Activated CD4-positive, alpha-beta T cell treated with anti-CD3 and anti-CD28 coated beads, Interleukin-2, amount 50 U/mL, for 16 hours (primary cell): ENCODE measurements at places on chromosomes 5 and 9.

DNA sequence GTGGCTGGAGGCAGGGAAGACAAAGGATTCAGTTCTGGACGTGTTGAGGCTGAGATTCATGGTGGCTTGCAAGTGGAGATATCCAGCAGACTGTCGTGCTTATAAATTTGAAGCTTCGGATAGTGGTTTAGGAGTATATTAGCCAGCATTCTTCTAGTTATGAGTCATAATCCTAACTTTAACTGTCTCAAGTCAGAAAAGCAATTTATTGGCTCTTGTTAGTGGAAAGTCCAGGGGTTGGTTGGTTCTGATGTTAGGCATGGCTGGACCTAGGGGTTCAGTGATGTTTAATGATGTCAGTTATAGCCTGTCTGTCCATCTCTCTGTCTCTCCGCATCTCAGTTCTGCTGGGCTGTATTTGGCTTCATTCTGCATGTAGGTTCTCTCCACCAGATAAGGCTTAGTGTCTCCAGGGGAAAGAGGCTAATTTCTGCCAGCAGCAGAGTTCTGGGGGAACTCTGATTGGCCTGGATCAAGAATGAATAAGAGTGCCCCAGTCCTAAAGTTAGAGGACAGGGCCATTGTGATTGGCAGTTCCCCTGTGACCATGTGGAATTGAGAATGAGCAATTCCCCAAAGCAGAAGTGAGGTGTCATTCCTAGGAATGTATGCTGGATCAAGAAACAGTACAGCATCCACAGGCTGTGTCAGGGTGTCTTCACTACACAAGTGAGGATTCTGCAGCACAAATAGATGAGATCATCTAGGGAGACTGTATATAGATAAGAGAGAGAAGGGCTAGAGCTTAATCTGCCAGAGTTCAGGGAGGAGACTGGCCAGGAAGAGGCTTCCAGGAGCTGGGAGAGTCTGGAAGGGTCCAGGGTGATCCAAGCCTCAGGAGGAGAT lies 72.9 kb upstream of the SHB start:
- DNase-seq: no peak

GRCh38 chr5:88722546-88723073 lies 160.4 kb downstream of the MEF2C start:
- DNase-seq: no peak

DNA sequence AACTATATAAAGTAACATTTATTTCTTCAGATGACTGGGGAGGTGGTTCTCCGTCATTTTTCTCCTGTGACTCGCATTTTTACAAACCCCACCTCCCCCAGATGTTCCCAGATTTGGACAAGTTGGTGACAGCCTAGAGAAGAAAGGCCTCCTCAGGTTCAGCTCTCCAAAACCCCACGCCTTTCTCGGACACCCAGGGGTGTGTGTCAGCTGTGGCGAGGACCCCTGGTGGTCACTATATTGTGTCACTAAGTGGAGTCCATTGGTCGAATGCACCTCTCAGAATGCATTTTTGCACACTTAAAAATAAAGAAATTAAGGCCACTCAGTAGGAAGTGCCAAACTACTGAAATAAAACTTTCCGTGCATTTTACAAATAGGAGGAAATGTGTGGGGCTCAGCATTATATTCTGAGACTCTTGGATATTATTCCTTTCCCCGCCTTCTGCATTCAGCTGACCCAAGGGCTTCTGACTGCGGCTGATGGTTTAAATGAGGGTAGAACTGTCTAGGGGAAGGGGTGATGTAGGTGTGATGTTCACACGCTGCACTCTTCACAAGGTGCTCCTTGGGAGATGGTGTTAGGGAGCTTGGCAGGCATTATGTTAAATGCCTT lies 47.6 kb downstream of the ACO1 start:
- DNase-seq: peak; percentile 23

DNA sequence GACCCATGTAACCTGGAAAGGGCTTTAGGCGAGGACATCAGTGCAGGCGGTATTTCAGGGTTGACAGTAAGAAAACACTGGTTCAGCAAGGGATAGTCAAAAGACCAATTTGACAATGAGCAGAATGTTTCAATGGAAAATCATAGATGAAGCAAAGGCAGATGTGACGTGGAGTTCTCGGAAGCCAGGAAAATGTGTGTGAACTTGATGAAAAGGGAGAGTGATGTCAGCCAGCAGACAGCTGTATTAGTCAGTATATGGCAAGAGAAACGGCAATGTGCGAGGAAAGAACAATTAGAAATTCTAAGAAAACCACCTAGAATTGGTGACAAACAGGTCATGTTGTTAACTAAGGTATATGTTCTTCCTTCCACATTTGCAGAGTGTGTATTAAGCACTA lies 503.9 kb upstream of the DAB2 start:
- no peak for DNase-seq

- no peak for DNase-seq
Measured at GRCh38 chr9:14780251-14780650, 57.7 kb upstream of the CER1 start.

DNA sequence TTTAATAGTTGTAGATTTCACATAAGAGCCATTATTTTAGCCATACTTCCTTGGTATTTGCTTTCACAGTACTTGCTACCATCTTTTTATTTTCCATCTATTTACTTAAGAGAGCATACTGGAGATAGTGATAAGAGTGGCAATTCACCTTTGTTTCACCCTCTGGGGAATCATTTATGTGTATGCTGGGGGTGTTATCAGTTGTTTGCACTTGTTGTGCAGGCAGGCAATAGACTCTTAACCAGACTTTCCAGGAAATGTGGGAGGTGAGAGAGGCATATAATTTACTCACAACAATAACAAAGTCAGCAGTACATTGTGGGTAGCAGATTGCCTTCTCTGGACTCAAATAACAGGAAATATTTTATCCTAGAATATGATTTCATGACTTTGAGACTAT lies 1018.3 kb downstream of the CDH12 start:
- DNase-seq: no peak

- no peak for DNase-seq
Measured at GRCh38 chr5:131214609-131215227, 44.0 kb downstream of the LYRM7 start.

DNA sequence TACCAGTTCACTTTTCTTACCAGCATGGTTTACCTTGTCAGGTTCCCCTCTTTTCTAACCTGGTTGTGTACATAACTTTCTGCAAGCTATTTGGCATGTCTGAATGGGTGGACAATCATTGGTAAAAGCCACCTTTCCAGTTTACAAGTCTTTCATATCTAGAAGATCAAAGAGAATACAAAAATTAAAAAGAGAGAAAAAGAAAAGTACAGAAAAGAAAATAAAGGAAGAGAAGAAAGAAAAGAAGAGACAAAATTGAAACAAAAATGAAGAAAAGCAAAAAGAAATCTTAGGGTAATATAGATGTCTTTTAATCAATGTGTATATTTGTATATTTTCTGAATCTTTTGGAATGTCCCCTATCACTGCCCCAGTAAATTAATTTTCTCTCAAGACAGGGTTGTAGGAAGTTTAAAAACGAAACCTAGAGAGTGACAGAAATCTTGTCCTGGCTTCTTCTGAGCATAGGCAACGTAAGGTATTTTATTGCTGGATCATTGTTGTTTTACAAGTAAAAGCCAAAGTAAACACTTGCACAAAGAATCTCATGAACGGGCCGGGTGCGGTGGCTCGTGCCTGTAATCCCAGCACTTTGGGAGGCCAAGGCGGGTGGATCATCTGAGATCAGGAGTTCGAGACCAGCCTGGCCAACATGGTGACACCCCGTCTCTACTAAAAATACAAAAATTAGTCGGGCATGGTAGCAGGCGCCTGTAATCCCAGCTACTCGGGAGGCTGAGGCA lies 98.7 kb upstream of the IFNE start:
- no peak for DNase-seq

DNA sequence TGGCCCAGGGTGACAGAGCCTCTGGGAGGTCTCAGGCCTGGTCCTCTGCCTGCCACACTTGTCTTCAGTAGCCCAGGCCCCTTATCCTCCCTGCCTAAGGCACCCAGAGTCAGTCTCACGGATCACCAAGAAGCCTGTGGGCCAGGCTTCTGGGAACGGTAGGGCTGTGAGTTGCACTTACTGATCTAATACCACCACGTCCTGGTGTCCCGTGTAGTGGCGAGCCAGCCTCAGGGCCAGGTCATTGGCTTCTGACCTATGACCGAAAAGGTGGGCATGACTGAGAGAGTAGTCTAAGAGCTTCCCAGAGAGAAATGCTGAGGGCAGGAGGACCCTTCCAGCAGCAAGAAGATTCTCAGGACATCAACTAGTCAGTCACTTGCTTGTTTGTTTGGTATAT lies 7.4 kb downstream of the PHYKPL start:
- DNase-seq: no peak

GRCh38 chr5:138722544-138723177 lies 30.6 kb upstream of the CTNNA1 start:
- DNase-seq: no peak

GRCh38 chr5:59107692-59108091 lies 524.8 kb downstream of the RAB3C start:
- DNase-seq: no peak

GRCh38 chr5:99076723-99077640 lies 148.2 kb upstream of the CHD1 start:
- DNase-seq: no peak

GRCh38 chr9:121883281-121884056 lies 209.6 kb downstream of the TTLL11 start:
- DNase-seq: peak; percentile 10

DNA sequence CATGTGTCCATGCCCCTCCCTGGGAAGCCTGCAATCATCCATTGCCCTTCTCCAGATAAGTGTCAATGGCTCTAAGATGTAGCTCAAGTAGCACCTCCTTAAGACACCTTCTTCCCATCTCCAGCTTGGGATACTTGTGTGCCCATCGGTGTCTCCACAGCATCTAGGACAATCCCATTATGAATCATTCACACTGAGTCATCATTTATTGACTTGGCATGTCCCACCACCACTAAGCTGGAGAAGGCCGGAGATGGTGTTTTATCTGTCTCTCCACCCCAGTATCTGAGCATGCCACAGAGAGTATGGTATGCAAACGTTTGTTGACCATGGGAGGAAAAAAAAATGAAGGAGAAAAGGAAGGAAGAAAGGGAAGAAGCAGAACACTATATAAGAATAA lies 342.2 kb downstream of the TRIM32 start:
- DNase-seq: no peak

DNA sequence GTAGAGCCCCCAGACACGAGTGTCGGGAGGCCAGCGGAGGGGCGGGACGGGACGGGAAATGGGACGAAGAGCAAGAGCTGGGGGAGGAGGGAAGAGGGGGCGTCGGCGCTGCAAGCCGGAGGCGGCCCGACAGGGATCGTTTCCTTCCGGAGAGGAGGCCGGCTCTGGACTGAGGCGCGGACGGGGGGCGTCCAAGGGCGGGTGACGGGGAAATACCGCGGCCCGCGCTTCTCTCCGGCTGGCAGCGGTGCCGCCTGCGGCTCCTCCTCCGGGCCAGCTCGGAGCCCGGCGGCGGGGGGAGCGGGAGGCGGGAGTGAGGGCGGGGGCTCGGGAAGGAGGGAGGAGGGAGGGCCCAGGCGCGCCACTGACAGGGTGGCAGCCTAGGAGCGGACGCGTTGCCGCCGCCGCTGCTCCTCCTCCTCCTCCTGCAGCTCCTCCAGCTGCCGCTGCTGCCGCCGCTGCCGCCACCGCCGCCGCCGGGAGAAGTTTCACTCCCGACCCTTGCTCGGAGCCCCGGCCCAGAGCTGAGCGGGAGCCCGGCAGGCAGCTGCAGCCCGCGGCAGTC lies at the start of gene CHSY3:
CHSY3 (plus strand) TSS at position 364 of the 565 bp plus-strand sequence.
- DNase-seq: peak; percentile 52

GRCh38 chr5:111256128-111256527 lies 31.9 kb downstream of the CAMK4 start:
- peak; percentile 50 for DNase-seq

DNA sequence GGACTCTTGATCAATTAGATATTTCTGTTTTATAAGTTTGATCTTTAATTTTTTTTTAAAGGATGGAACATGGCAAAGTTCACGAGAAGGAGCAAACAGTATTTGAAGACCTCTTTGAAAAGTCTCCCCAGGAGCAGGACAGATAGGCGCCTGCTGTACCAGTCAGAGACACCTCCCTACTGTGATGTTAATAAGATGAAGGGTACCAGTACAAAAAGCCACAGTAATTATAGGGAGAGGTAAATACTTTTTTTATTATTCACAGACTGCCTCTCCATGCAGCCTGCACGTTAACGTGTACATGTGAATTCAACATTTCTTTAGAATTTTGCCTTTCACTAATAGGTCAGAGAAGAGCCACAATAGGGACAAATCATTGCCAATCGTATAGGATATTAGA lies 146.5 kb upstream of the CDH6 start:
- no peak for DNase-seq

GRCh38 chr5:98321361-98321760 lies 452.1 kb upstream of the RGMB start:
- no peak for DNase-seq

DNA sequence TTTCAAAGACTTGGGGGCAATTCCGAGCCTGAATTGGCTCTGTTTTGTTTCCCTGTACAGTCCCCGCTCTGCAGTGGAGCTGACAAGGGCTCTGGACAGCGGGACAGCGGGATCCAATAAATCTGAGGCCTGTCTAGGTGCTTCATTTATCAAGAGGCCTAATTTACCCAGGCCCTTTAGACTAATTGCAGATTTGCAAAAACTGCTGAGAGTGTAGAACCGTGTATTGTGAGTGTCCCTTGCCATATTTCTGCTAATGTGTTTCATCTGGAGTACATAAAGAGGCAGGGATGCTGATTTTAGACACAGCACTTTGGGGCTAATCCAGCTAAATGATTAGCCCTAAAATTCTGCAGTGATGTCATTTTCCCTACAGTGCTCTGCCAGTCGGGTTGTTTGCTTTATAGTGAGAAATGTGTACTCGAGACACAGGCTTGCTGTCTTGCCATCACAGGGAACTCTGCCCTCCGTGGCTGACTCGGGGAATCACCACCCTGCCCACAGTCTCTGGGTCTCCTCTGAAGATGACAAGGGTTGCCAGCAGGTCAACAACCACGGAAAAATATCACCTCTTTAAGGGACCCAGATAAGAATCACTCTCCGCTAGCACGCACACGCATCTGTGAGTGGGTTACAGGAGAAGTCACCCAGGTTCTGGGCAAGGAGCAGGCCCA lies 592.0 kb downstream of the BNC2 start:
- no peak for DNase-seq

DNA sequence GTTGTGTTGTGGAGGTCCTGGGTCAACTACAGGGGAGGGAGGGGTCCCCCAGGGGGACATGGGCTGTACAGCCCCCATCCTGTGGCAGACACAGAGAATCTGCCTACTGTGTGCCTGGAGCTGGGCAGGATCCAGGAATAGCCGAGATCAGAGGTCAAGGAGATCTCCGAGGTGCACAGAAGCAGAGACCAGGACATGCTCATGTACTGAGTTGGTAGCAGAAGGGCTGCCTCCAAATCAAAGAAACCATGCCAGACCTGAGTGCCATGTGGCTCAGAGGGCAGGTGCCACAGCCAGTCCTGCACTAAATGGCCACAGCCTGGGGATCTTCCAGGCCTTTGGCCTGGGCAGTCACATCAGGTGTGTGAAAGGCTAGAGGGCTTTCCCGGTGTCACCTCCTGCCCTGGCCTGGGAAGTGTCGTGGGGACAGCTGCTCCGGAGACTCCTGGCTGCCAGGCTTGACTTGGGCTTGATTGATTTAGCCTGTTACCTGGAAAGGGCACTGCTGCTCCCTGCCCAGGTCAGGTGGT lies 27.8 kb downstream of the GSN start:
- DNase-seq: no peak
